A549 (cell line): ENCODE measurements at places on chromosomes 16 and 17.

DNA sequence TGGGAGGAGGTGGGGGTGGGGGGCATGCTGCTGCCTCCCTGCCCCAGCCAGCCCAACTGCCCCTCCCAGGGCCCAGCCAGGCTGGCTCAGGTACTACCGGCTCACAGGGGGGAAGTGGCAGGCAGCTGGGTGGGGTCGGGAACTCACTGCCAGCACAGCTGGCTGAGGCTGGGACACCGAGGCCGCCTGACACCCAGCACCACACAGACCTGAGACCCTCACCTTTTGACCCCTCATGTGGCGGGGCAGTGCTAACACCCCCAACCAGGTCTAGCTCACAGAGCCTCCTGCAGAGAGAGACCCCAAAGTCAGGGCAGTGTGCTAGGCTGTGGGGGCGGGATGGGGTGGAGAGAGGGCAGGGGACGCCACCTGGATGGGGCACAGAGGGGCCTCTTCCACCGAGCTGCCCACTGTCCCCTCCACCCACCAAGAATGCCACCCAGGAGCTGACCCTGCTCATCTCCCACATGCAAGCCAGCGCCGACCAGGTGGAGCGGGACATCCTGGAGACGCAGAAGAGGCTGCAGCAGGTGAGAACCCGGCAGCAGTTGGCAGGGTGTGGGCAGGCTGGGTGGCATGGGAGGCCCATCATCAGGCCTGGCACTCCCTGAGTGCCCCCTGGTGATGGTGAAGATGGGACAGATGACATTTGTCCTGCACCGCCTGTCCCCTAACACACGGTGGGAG, 3.0 kb downstream of the EVPLL start:
- DNase-seq = no peak

DNA sequence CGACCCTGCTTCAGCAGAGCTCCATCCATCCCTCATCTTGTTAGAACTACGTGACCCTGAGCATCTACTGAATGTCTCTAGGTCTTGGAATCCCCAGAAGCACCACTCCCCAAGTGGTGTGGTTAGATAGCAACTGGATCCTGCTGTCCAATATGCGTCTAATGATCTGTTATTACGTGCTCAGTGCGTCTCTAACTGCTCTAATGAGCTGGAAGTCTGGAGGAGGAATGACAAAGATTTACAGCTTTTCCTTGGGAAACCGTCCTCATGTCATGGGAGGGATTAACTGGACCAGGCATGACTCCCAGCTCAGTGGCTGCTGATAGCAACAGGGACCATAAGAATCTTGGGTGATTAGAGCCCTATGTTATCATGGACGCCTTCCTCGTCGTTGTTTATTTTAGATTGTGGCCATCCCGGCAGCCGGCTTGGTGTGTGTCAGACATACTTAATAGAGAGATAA, 150.9 kb downstream of the HS3ST3B1 start:
- no peak for DNase-seq

- no peak for DNase-seq
These were observed 87.7 kb downstream of the ENGASE start for GRCh38 chr17:79162012-79162963.

GRCh38 chr16:56204816-56205215, 13.5 kb downstream of the GNAO1 start:
- no peak for DNase-seq

DNA sequence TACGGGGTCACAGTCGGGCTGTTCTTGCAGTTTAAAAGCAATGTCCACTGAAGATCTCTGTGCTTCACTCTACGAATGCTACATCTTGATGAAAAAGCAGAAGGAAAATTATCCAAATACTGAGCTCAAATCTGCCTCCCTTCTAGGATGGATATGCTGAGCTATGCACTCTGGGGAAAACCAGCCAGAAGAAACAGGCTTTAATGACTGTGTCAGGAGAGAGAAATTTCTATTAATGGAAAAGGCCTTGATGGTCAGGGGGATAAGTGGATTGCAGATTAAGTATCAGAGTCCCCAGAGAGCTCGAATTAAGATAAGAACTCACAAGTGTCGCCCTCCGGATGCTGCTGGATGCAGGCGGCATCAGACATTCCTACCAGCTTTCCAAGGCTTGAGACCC, 39.6 kb upstream of the RCVRN start:
- DNase-seq = no peak
